Stimulated activated CD8-positive, alpha-beta memory T cell treated with anti-CD3 and anti-CD28 coated beads, Interleukin-15, amount 100 ng/mL, for 4 hours (primary cell): ENCODE measurements at places on chromosomes 3 and 15.

GRCh38 chr15:85926834-85927233 lies 132.1 kb upstream of the KLHL25 start:
- DNase-seq = no peak

DNA sequence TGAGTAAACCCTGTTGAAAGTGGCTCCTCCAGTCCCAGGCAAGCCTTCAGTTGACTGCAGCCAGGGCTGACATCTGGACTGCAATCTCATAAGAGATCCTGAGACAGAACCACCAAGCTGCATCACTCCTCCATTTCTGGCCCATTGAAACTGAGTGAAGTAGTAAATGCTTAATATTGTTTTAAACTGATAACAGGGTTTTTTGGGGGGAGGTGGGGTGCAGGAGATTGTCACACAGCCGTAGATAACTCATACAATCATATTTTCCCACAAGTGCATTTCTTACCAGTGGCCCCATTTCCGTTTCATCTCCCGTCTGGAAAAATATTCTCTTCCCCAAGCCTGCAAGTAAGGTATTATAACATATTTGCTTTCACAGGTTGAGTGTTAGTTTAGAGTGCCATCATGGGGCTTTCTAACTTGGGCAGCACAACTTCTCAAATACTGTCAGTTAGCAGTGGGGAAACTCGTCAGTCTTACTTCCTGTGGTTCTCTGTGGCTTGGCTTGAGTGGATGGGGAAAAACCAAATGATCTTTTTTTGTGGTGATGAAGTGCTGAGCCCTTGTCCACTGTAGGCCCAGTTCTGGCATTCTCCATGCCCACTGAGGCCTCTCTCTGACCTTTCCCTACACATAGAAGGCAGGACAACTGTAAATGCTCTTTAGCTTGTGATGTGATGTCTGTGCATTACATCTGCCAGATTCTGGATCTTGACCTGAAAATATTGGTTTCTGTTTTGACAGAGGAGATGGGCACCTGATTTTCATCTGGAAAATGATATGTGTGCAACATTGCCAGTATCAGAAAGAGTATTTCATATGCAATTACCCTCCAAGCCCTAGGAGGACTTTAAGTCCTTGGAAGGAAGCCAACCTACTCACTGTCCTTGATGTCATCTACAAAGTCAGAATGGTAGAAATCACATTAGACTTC lies 90.1 kb upstream of the BHLHE40 start:
- DNase-seq = no peak

DNA sequence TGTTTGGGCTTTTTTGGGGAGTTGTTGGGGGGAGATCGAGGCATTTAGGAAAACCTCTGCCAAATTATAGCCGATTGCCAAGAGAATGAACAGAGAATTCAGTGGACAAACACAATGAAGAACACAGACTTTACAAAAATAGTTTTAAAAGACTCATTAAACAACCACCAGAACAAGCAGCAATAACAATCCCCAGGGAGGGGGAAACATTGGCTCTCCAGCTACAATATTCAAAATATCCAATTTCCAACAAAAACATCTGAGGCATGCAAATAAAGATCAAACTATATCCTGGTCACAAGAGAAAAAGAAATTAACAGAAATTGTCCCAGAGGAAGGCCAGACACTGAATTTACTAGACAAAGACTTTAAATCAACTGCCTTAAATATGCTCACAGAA lies 24.5 kb upstream of the ANKRD28 start:
- DNase-seq = no peak

DNA sequence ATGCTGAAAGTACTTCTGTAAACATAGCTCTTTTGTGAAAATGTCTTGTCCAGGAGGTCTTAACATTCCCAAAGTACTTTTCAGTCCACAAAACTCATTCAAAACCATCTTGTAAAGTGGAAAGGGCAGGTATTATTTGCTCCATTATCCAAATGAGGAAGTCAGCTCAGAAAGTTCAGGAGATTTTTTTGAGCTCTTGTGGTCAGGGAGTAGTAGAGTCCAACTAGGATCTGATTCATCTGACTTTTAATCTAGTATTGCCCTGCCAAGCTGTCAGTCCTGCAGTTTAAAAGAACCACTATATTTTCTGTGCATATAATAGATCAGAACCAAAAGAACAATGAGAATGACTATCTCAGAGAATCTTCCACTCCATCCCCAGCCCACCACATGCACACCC lies 83.5 kb downstream of the FOXB1 start:
- no peak for DNase-seq

- DNase-seq = no peak
Measured at GRCh38 chr15:80568876-80569605, 126.1 kb upstream of the ABHD17C start.

GRCh38 chr3:77081240-77081661 lies 41.4 kb downstream of the ROBO2 start:
- no peak for DNase-seq

- DNase-seq = no peak
Measured at GRCh38 chr3:12959838-12960378, 113.3 kb downstream of the IQSEC1 start.

GRCh38 chr3:160016972-160017371 lies 28.3 kb downstream of the IL12A start:
- no peak for DNase-seq

- DNase-seq = no peak
Measured at GRCh38 chr3:52226229-52226817, 878 bp upstream of the TLR9 start.

- DNase-seq = no peak
Measured at GRCh38 chr15:58185439-58185838, 47.3 kb downstream of the AQP9 start.
